ENCODE measurements at places on chromosomes 6 and 20.
A peak's percentile ranks its signal among the peaks of the same experiment; 100 is the strongest.

DNA sequence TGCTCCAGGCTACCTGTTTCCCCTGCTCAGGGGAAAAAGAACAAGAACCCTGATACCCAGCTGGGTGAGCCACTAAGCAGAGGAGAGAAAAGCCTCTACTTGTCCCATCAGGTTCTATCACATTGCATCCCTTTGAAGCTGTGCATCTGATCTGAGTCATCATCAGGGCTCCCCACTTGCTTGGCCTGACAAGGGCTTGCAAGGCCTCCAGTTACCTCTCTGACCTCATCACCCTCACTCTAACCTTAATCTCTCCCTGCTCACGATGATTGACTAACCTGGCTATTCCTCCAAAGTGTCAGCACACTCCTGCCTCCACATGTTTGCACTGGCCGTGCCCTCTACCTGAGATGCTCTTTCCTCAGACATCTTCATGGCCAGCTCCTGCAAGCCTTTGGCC lies 309.5 kb upstream of the CHD6 start:
- no peak for DNase-seq

DNA sequence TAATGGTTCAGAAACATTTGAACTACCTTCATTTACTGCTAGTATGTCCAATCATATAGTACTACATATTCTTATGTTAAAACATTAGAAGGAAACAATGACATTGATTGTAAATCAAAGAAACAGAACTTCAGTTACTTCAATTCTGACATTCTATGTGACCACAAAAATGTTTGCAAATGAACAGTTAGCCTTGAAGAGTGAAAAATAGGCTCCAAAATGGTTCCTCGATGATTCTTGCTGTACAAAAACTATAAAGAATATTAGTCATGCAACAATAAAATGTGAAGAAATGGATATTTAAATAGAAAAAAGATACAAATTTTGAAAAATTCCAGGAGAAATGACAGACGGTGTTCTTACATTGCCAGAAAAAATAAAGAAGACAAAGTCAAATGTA lies 686.9 kb downstream of the BCKDHB start:
- no peak for DNase-seq

DNA sequence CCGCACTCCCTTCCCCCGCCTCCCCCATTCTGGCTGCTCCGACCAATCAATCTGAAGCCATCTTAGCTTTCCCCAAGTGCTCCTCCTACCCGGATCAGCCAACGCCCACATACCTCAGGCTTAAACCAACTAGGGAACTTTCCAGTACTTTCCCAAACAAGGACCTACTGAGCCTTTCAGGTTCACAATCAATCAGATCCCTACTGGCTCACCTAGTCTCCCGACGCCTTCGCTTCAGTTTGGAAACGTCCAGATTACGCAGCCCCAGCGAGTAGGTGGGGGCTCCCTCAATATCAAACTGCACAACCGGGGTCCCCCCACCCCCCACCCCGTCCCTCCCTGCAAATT lies 432 bp downstream of the HSPA1L start:
- peak; percentile 90 for DNase-seq

DNA sequence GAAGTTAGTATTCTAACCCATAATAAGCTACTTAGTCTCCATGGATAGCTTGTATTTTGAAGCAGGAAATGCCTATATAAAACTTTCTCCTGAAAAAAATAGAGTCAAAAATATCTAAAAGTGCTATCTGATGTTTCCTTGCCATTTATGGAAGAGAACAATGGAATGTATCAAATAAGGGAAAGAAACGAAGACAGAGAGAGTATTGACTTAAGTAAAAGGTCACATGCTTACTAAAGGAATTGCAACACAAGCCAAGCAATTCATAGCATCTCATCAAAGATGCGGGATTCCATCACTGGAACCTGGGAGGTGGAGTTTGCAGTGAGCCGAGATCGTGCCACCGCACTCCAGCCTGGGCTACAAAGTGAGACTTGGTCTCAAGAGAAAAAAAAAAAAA lies 112.9 kb upstream of the DTNBP1 start:
- DNase-seq, result no peak

- no peak for DNase-seq
Measured at GRCh38 chr6:33589731-33590530, 9.9 kb upstream of the BAK1 start.

DNA sequence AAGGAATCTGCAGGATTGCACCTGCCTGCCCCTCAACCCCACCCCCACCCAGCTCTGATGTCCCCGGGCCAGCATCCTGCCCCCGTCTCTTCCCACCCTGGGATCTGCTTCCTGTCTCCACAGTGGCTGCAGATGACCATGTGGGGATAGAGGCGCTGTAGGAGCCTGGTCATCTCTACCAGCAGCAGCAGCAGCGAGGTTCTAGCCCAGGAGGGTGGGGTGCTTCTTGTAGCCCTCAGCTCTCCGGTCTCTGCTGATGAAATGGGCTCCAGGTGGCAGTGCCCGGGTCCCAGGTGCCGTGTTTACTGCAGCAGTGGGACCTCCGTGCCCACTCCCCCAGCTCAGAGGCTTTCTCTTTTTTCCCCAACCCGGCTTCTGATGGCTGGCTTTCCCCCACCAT lies 25.2 kb downstream of the CAPN11 start:
- no peak for DNase-seq

Measured in amygdala (tissue), 56 donors.